ENCODE measurements at places on chromosomes 16 and 17.
A peak's percentile ranks its signal among the peaks of the same experiment; 100 is the strongest.

DNA sequence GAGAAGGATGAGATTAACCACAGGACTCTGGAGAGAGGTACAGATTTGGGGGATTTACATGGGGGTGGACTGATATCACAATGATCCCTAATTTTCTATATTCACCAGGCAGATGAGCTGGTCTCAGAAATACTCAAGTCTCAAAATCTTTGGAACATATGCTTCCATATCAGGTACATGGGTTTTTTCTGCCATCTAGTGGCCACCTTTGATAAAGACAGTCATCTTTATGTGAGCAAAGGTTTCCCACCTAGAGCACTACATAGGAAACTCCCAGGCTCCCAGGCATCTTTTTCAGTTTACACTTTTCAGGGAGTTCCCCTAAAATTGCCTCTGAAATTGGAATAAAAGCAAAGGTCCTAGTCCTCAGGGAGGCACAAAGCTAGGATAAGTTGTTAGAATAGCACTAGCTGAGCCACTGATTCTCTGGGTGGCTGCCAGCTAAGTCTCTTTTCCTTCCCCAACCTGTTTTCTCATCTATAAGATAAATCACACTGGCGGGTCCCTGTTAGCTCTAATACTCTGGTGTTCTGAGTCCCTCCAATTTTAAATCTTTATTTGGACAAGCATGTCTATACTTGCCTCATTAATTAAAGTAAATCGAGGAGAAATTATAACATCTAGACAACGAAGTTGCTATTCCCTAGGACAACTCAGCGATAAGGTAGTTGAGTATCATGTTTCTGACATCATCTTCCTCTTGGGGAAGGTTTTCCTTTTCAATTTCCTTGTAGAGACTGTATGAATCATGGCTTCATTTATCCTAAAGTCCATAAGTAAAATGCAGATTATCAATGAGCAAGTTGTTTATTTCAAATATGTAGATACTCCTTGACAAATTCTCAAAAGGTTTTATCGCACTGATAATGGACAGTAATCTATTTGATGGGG is 19.0 kb upstream of the MON1B start:
- no peak for DNase-seq

GRCh38 chr16:683396-684070 is 601 bp downstream of the JMJD8 start:
- no peak for DNase-seq

DNA sequence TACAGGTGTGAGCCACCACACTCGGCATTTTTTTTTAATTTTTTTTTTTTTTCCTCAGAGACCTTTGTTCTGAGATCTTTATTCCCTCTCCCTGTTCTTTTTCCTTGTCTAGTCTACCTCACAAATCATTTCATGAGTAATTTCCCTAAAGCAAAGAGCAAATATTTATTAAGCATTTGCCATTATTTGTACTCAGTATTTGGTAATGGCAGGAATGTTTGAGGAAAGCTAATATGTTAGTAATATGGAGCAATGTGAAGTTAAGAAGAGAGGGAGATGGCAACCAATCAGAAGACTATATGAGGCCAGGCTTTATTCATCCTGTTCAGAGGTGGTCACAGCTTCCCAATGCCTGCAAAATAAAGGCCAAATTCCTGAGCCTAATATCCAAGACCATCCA is 13.3 kb downstream of the CENPV start:
- DNase-seq: no peak

GRCh38 chr17:21039839-21040575 is 2.8 kb downstream of the USP22 start:
- DNase-seq: no peak

DNA sequence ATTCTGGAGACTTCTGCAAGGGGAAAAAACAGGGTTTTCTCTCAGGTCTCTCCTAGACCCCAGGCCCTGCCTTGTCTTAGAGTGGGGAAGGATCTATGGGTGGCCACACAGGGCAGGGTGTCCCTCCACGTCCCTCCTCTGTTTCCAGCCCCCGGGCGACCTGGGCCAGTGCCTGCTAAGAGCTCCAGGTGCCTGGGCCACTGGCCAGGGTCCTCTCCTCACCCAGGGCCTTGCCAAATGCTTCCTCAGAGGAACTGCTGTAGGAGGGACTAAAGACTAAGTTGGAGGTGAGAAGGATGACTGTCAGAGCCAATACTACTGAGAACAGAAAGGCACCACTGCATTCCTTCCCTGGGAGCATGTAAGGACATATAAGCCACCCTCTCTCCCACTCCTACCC is 11.4 kb downstream of the NOS2 start:
- no peak for DNase-seq

DNA sequence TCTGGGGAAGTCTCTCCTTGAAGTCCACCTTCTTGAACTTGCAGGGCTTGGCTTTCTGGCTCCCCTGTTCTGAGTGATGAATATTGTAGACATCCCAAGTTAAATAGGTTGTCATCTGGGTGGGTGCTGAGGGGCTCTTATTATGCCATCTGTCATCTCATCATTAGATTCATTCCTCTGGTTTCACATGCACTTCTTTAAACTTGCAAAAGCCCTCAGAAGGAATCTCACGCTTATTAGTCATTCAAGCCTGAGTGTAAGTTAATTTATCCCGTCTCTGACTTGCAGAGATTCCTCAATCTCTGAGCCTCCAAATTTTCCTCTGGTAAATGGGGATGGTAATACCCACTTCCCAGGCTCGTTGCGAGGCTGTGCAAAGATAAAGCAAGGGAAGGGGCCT is 5.7 kb downstream of the MGAT5B start:
- DNase-seq: no peak

DNA sequence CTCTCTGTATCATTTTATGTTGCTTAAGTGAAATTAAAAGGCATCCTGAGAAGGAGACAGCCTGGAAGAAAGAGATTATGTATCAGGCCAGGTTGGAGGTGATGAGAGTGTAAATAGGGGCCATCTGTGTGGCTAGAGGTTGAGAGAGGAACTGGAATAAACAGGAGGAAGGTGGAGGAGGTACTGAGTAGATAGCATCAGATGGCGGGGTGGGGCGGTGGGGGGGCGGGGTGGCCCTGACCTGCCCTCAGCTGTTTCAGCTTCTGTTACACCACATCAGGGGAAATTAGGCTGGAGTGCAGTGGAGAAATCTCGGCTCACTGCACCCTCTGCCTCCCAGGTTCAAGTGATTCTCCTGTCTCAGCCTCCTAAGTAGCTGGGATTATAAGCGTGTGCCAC is 6.9 kb upstream of the KCNG4 start:
- no peak for DNase-seq

DNA sequence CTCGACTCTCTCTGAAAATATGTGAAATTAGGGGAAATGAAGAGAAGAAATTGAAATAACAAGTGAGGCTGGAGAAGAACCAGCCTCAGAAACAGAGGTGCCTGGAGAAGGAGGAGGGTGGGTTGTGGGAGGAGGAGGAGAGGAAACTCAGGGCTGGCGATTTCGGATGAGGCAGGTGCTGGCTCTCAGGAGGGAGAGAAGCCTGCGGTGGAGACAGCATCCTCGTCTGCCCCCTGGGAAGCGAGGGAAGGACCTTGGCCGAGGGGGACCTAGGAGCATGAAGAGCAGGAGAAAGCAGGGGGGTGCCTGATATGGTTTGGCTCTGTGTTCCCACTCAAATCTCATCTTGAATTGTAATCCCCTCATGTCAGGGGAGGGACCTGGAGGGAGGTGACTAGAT is 264.7 kb upstream of the TNRC6C start:
- DNase-seq: no peak

DNA sequence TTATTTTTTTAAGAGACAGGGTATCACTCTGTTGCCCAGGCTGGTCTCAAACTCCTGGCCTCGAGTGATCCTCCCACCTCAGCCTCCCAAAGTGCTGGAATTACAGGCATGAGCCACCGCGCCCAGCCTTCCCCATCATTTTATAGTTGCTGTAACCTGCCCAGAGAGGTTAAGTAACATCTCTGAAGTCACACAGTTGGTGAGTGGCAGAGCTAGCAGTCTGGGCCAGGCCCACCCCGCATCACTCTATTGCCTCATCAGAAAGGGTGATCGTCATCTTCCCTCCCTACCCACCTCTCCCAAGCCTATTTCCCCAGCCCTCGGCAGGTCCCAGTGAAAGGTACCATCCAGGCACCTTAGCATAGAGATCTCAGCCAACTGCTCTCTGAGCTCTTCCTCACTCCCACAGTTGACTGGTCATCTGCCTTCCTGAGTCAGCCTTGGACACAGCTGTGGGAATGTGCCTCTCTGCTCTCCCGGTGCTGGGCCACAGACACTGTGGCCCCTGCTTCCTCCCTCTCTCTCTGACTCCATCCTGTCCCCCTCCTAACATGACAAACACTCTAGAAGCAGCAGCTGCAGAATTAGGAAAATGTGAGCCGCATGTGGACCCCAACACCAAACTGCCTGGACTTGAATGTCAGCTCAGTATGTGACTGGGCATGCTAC is 57.1 kb downstream of the SCNN1B start:
- DNase-seq: no peak

DNA sequence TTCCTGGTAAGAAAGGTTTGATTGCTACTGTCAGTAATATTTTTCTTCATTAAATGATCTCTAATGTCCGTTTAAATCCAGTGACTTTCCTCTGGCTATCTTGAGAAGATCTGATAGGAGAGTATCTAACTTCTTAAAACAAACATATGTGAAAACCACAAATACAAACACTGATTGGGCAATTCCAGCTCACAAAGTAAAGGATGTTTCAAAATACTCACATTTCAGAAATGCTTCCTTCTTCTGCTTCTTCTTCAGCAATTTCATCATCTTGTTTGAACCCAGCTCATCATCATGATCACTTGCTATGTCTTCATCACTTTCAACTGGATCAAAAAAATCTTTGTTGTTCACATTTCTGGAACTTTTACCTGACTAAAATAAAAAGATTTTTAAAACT is 64.3 kb upstream of the RBL2 start:
- DNase-seq: no peak

DNA sequence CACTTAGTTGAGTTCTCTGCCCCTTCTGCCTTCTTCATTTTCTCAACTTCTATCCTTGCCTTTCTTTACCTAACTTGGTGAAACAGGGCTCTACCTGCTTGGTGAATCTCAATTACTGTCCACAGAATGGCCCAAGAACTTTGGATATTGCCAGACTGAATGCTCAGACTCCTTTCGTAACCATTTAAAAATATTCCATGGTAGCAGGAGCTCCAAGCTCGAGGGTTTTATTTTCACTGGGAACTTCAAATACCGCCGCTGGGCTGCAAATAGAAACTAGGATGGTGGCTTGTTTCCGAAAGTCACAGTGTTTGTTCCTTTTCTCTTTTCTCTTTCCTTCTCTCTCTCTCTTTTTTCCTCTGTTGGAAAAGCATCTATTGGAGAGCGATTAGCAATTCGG is 13.2 kb downstream of the TMEM100 start:
- no peak for DNase-seq

GRCh38 chr17:67138392-67138791 is 94.0 kb downstream of the CACNG1 start:
- DNase-seq: no peak

- no peak for DNase-seq
These were observed 652 bp upstream of the SLC25A19 start for GRCh38 chr17:75289832-75290337.

DNA sequence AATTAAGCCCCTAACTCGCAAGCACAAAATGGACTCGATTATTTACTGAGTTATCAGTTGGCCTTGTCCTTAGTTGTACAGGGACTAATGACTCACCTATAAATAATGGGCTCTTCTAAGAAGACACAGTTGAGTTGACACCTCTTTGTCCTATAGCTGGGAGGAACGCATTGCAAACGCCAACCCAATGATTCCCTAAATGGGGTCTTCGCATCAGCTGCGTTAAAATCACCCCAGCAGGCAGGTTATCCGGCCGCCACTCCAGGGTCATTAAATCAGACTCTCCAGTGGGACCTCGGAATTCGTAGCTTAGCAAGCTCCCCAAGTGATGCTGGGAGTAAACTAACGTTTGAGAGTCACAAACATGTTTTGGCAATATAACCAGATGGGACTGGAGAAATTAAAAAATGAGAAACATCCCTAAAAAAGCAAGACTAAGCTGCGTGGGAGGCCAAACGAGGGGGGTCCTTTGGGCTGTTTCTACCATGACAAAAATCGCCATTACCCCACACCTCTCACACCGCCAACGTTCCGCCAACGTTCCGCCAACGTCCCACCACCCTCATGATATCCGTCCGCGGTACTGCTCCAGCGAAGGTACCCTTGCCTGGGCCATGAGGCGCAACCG is 932 bp upstream of the NFE2L1 start:
- DNase-seq: peak; percentile 28

- no peak for DNase-seq
These were observed 5.2 kb upstream of the CDH8 start for GRCh38 chr16:62041401-62041800.

DNA sequence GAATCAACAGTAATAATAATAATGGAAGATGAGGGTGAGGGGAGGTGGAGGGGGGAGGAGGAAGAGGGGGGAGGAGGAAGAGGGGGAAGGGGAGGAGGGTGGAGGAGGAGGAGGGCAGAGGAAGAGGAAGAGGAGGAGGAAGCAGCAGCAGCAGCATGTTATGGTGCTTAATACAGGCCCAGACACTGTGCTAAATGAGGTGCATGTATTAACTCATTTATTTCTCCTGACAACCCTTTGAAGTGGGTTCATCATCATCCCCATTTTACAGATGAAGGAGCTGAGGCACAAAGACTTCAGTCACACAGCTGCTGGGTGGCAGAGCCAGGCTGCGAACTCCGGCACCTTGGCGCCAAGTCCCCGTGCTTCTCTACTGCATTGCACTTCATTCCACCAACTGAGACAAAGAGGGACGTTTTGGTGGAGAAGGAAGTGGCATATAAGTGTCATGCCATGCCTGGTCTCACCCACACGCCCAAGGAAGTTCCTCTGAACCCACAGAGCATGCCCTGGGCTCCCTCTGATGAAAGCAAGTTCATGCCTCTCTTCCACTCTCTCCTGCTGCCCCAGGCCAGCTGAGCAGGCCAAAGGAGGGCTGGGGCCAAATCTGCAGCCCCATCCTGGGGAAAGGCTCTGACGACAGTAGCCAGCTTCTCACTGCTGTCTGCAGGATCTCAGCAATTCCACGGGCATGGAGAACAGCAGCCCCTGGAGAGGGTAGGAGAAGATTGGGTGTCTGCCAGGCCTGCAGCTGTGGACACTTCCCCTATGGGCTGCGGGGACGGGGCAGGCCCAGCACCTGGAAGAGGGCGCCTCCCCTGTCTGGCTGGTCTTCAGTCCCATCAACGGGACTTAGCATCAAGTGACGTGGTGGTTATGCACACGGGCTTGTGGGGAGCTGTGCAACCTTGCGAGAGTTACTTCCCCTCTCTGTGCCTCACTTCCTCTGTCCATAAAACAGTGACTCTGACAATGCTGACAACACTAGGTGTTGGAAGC is 21.8 kb downstream of the XYLT1 start:
- peak; percentile 18 for DNase-seq

DNA sequence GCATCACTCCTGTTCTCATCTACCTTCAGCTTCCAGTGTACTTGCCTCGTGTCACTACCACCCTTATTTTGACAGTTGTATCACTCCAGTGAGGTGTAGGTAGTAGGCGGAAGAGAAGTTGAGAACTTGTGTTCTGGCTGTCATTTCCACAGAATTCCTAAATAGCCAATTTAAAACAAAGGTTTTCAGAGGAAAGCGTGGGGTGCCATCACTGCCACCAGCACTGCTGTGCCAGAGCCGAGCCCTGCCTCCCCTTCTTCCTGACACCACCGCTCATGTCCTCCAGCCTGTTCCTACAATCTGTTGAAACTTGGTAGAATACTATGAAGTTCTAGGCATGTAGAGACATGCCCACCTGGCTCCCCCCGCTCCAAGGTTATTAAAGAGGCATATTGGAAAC is 215.8 kb downstream of the TANC2 start:
- no peak for DNase-seq

GRCh38 chr16:89103156-89103555 is 9.5 kb downstream of the ACSF3 start:
- peak; percentile 4 for DNase-seq

All from GM06990 (cell line).